ENCODE measurements at places on chromosomes 12 and 14.

DNA sequence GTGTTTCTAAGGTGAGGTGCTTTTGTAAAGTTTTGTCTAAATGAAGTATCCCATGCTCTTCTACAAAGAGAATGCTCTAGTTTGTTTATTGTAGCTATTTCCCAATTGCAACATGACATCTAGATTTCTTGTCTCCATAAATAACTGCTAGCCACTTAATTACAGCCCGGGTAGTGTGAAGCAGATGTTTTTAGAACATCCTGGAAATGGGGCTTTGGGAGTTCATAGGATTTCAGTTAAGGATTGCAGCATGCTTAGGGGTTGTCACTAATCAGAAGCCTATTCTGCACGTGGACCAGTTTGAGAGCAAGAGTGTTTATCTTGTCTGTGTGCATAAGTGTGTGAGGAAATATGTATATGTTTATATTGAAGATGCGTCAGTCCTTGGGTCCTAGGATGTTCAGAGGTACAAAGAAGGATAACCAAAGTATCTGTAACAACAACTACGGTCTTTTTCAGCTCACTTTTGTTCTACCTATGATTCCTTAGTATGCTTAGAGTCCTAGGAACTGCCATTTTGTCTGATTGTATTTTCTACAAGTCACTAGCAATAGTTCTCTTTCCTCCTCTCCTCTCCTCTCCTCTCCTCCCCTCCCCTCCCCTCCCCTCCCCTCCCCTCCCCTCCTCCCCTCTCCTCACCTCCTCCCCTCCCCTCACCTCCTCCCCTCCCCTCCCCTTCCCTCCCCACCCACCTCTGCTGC lies 135.3 kb downstream of the ACSS3 start:
- DNase-seq: no peak

DNA sequence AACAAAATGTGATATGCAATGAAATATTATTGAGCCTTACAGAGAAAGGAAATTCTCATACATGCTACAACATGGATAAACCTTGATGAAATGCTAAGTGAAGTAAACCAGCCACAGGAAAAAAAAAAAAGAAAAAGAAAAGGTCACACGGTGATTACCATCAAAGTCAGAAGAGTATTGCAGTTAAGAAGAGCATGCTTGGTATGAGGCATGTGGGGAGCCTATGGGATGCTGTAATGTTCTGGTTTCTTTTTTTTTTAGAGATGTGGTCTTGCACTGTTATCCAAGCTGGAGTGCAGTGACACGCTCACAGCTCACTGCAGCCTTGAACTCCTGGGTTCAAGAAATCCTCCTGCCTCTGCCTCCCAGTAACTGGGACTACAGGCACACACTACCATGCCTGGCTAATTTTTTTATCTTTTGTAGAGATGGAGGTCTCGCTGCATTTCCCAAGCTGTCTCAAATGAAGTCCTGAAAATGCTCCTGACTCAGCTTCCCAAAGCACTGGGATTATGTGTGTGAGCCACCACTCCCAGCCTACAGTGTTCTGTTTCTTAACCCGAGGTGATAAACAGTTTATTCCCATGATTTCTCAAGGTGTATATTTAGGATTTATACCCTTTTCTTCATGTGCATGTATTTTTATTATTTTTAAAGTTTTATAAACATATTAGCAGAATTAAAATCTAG lies 96.2 kb downstream of the SEC23A start:
- DNase-seq: no peak

GRCh38 chr12:58458102-58458501 lies 462.2 kb downstream of the LRIG3 start:
- DNase-seq: no peak

- DNase-seq: no peak
Observed at GRCh38 chr12:27554421-27555186, 30.6 kb downstream of the PPFIBP1 start.

GRCh38 chr12:67757651-67758050 lies 109.1 kb downstream of the DYRK2 start:
- DNase-seq: no peak

DNA sequence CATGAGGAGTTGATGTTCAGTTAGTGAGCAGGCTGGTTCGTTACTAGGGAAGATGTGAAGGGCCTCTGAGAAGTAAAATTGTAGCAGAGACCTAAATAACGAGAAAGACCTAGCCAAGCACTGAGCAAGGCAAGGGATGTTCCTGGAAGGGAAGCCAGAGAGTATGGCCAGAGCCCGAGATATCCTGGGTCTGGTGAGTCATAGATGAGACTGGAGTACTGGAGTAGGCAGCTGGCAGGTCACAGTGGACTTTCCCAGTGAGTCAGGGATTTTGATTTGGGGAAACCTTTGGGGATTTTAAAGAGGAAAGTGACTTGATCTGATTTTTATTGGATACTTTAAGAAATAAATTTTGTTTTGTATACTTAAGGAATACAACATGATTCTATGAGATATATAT lies 369.0 kb downstream of the DIO2 start:
- DNase-seq: no peak

DNA sequence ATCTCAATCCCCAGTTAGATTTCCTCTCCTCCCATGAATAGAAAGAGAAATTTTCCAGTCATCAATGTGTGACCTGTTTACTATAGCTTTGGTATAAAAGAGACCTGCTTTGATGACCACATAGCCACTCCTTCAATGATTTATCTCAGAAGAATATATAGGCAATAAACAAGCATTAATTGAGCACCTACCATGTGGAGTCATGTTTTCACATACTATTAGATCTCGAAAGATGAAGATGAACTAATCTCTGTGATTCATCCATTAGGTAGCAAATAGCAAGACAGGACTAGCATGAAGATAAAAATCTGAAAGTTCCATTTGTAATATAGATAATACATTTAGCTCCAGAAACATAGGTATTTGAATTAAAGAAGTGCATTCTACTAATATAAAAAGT lies 40.5 kb downstream of the SLCO1A2 start:
- DNase-seq: no peak

DNA sequence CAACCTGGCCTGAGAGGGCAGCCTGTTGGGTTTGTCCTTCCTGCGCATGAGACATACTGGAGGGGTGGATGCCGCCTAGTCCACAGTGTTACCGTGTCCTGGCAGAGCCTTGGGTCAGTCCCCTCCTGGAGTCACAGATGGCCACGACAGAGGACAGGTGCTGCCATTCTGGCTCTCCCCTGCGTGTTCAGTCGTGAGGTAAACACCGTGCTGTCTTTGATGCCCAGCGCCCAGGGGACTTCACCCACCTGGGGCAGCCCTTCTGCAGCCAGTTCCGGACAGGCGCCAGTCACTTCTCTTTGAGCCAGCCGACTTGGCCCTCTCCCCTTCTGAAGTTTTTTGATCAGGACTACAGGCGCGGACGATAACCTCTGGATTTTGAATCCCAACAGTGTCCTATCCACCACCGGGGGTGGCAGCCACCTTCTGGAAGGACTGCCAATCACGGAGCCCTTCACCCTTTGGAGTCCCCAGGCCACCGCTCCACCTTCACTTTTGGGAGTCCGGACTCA lies 933.0 kb downstream of the DIO2 start:
- DNase-seq: no peak

DNA sequence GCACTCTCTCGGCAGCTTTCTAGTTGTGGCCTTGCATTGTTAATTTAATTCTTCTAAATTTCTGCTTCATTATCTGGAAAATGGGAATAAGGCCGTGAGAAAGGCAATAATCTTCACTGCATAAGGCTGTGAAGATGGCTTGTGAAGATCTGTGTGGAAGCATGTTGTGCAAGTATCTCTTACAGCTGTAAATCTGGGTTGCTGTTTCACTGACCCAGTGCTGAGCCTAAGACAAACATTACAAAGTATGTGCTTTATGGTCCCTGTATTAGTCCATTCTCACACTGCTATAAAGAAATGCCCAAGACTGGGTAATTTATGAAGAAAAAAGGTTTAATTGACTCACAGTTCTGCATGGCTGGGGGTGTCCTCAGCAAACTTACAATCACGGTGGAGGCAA lies 101.0 kb upstream of the PTPRR start:
- DNase-seq: no peak

DNA sequence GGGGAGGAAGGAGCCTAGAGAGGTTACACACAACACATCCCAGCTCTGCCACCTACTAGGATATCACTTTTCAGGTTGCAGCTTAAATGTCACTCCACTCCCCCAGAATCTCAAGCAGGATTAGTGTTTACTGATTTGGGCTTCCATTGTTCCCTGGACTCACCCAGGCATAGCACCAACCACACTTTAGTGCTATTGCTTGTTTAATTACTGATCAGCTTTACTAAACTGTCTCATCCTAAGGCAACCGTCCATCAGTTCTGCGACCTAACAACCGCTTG lies 6.1 kb upstream of the KRT18 start:
- DNase-seq: no peak

- no peak for DNase-seq
Observed at GRCh38 chr12:123787466-123787865, 25.4 kb downstream of the DNAH10 start.

DNA sequence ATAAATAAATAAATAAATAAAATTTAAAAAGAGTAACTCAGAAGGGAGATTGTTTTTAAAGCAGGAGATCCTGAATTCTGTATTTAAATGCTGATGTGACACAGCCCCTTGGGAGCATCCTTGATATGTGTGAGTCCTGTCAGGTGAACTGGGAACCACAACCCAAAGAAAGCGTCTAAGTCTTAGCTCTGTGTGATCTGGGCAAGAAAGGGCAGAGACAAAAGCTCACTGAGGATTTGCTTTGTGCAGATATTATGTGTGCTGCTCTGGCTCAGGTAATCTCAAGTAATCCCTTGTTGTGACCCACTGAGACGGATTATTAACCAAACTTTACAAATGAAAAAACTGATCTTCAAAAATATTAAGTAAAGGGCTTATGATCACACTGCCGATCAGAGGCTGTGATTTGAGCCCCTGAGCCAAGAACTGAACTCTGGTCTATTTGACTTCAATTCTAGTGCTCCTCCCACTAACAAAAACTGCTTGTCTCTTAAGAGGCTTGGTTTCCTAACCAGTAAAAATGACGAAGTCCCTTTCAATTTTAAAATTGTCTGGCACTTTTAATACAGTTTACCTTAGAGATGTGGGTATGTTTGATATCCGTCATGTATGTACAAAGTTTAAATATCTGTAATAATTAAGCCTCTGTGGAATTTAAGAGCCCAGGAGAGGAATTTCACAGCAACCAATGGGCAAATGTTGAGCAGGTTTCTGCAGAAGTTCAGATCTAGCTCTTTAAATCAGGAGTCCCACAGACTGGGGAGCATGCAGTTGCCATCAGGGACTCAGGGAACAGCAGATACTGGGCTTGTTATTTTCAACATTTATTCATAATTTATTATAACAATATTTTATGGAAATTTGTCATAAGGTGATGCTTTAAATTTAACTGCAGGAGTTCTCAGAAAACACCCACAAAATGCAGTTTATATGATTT lies 46.1 kb downstream of the CPM start:
- no peak for DNase-seq

- no peak for DNase-seq
Observed at GRCh38 chr14:33359288-33359881, 420.7 kb downstream of the NPAS3 start.

- DNase-seq: no peak
Observed at GRCh38 chr14:52003324-52003723, 14.0 kb downstream of the RTRAF start.

GRCh38 chr12:44078273-44078672 lies 242.4 kb downstream of the TMEM117 start:
- DNase-seq: no peak

GRCh38 chr12:102379346-102380162 lies 100.8 kb downstream of the IGF1 start:
- no peak for DNase-seq
